ENCODE measurements at places on chromosomes 16 and 17.

DNA sequence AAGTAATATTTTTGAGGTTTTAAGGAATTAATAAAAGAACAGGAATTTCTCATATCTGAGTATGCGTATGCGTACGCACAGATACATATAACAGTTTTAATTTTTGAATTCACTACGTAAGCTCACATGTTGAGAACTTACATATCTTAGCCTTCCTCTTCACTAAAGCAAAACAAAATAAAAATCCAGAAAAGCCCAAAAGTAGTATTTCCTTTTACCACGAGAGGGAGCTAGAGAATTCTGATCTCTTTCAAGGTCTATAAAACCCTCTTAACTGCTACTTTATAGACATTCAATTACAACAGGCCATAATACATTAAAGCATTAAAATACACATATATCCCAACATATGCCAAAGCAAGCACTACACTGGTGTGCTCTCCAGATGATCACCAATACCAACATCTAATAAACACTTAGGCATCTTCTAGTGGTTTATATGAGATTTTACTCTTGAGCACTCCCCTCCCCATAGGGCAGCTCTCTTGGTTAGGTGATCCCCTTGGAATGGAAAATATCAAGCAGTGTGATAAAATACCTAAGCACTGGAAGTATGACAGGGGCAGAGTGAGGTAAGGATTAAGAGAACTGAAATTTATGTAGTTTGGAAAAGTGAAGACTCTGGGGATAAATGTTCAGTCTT, 94.0 kb downstream of the SKAP1 start:
- peak; percentile 21 for DNase-seq

- no peak for DNase-seq
Measured at GRCh38 chr17:1958134-1958881, 66.8 kb downstream of the RTN4RL1 start.

- DNase-seq: peak; percentile 33
Measured at GRCh38 chr17:69269131-69269998, 40.7 kb upstream of the ABCA10 start.

DNA sequence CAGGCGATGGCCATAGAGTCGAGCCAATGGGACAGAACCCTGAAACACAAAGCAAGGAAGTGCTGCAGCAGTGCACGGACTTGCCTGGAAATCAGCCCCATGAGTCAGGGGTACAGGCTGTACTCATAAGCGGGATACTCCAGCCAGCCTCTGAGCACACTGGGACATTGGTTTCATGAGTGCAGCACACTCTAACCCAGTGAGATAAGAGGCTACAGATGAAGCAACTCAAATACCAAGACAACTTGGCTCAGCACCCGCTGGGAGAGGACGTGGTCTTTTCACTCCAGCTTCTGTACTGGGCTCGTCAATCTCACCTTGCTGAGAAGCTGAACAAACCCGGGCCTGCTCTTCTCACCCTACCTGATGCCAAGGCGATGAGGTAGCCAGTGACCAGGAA, 98.2 kb downstream of the AXIN2 start:
- peak; percentile 29 for DNase-seq

- DNase-seq: no peak
Measured at GRCh38 chr16:3458852-3459361, 15.4 kb downstream of the NAA60 start.

- no peak for DNase-seq
Measured at GRCh38 chr17:47735536-47736011, 2.5 kb downstream of the TBX21 start.

- DNase-seq: no peak
Measured at GRCh38 chr17:72691586-72691985, 400.9 kb downstream of the SLC39A11 start.

- no peak for DNase-seq
Measured at GRCh38 chr17:38421171-38421841, 7.0 kb upstream of the ARHGAP23 start.
